ENCODE measurements at places on chromosomes 12 and 14.
A peak's percentile ranks its signal among the peaks of the same experiment; 100 is the strongest.

- DNase-seq, result no peak
These were observed 28.3 kb upstream of the COL2A1 start for GRCh38 chr12:48032597-48032996.

DNA sequence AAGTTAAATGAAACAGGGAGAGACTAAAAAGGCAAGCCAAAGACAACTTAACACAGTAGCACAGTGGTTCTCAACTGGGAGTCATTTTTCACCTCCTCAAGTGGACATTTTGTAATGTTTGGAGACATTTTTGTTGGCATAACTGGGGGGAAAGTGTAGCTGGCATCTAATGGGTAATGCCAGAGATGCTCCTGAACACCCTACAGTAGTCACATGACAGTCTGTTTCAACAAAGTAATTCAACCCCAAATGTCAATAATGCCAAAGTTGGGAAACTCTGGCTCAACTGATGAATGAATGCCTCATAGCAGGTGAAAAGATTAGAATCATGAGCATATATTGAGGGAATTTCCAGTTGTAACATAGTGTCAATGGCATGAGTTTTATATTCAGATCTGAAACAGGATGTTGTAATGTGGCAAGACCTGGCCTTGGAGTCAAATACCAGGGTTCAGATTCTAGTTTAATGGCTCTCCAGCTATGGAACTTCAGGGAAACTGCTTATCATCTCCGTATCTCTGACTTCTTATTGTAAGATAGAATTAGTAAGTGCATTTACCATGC is 2.4 kb upstream of the OR4K5 start:
- DNase-seq, result no peak

DNA sequence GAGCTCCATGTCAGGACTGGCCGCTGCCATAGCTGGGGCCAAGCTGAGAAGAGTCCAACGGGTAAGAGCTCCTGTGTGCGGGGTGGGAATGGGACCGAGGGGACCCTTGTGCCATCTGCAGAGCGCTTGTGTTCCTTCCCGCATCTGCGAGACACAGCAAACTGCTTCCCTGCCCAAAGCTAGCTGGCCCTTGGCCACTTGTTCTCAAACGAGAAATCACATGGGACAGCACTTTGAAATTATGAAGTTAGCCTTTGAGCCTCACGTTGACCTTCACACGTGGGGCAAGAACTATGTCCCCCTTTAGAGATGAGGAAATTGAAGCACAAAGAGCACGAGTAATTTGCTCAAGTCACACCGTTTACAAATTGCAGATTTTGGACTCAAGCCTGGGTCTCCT is 30.8 kb downstream of the DEGS2 start:
- DNase-seq, result no peak

GRCh38 chr12:47741340-47741703 is 16.0 kb upstream of the ENDOU start:
- peak; percentile 21 for DNase-seq

DNA sequence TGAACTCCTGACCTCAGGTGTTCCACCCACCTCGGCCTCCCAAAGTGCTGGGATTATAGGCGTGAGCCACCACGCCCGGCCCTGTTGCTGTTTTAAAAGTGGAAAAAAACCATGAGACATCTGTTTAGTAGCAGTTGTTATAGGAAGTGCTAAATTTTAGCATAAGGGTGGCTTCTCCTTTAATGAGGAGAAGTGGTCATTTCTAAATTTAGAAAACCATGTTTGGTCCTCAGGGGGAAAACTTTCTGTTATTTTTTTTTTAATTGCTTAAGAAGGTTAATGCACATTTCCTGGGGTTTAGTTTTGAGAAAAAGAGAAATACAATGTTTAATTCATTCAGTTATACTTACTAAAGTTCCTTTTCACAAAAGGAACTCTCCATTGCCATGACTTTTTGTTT is 102.1 kb downstream of the MYRFL start:
- no peak for DNase-seq

- DNase-seq, result peak; percentile 67
These were observed 5.1 kb upstream of the PCNX1 start for GRCh38 chr14:70902184-70902583.

- no peak for DNase-seq
These were observed 124.5 kb downstream of the PTCSC3 start for GRCh38 chr14:36052063-36052462.

DNA sequence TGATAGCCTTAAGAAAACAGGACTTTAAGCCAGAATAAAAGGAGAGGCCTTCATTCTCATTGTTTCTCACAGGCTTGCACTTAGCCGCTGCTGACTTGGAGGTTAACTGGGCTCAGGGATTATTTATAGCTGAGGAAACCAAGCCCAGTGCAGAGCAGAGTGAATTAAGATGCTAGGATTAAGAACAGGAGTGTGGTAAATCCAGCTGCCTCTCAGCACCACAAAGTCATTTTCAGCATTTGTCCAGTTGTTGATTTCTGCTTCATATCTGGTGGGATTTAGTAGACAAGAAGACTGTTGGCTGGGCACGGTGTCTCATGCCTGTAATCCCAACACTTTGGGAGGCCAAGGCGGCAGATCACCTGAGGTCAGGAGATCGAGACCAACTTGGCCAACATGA is 14.3 kb upstream of the KRT73 start:
- no peak for DNase-seq

- no peak for DNase-seq
These were observed 35.8 kb upstream of the ASPG start for GRCh38 chr14:104049576-104050240.

GRCh38 chr14:49420201-49420600 is 166.0 kb downstream of the RPS29 start:
- peak; percentile 10 for DNase-seq

DNA sequence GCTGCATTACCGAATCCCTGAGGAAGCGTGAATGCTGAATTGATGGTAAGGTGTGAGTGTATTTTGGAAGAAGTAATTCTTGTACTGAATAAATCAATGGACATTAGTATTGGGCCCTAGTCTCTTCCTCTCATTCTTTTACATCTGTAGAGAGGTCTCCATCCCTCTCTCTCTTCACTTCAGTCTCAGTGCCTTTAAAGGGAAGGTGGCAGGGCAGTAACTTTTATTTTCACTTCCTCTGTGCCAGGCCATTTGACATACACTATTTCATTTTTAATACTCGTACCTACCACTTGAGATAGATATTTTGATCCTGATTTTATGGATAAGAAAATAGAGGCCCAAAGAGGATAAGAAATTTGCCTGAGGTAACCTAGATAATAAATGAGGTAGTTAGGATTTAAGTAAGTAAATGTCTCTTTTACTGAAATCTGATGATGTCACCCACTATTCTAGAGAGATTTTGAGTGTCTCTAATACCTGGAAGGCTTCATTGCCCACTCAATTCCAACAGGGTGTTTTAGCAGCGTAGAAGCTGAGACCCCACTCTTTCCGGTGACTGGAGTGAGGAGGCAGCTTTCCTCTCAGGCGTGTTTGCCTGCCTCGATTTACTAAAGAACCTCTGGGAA is 177.9 kb upstream of the PRICKLE1 start:
- DNase-seq, result no peak

DNA sequence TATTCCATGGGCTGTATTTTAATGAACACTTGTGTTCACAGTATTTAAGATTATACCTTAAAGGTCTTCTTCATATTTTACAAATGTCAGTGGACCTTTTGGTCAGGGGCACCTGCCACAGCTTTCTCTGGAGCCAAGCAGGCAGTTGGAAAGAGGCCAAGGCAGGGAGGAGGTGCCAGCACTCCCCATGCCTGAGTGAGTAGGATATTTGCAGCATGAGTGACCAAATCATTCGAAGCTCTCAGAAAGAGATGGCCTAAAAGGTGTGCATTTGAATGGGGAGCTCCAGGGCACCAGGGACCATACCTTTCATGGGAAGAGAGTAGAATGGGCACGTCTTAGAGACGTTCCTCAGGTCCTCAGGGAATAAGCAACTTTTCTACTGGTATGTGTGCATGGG is 121.6 kb downstream of the GPR135 start:
- DNase-seq, result no peak

- no peak for DNase-seq
These were observed 141.2 kb downstream of the STXBP6 start for GRCh38 chr14:24908592-24909236.

- no peak for DNase-seq
These were observed 539.3 kb upstream of the TBX3 start for GRCh38 chr12:115223322-115223721.

DNA sequence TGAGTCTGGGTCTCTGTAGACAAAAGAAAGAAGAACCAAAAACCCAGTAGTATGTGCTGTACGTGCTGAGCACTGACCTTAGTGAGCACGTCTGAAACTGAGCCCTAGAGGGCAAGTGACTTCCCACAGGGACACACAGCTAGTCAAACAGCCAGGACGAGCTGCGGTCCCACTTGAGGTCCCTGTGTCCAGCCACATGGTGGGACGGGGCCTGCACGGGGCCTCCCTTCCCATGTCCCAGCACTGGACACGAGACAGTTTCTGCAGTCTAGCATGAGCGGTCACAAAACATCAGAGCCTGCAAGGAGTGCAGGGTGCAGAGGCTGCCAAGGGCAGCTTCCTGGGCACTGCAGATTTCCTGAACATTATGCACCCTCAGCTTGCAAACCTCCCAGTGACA is 121.6 kb downstream of the NCOR2 start:
- DNase-seq, result no peak

GRCh38 chr12:95054206-95054605 is 19.2 kb downstream of the NR2C1 start:
- DNase-seq, result no peak

DNA sequence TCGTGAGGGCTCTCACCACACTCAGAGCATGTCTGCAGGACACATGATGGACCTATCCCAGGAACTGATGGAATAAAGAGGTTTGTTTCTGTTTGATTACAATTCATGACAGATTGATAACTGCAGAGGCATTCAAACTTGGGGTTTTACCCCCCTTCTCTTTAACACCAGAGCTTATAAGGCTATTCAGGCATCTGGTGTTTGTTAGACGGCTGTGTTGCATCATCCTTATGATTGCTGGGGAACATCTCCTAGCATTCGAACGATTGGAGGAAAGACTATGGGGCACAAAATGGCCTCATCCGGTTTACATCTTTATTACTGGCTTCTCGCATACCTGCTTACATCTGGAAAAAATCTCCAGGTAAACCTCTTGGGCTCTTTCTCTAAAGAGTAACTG is 191.8 kb downstream of the MSRB3 start:
- no peak for DNase-seq

GRCh38 chr14:28754209-28754985 is 12.2 kb upstream of the FOXG1 start:
- no peak for DNase-seq

DNA sequence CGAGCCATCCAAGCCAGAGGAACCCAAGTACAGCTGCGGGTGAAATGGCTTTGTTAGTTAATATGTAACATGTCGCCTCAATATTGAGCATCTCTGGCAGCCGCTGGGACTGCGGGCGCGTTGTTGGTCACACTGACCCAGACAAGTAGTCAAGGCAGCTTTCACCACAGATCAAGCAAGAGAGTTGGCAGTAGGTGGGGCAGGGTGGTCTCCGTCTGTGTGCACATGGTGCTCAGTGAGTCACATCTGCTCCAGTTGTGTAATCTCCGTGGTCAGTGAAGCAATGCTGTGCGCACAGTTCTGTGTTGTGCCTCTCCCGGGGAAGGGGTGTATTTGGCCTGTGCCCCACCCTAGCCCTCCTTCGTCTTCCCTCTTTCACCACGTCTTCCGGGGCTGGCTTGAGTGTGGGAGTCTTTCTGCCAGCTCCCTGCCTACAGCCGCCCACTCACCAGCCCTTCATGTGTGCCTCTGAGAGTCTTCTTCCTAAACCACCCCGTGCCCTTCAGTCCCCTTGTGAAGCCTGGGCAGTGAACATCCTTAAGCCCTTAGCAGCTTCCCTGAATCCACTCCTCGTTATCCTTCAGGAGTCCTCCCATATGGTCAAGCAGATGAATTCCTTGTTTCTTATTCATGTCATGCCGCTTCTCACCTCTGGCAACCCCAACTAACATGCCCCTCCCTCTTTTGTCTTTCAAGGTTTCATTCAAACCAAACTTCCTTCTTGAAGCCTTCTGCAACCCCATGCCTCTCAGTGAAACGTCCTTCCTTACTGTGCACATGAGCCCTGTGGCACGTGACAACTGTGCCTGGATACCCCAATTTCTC is 242.1 kb downstream of the CACNA1C start:
- DNase-seq, result no peak

DNA sequence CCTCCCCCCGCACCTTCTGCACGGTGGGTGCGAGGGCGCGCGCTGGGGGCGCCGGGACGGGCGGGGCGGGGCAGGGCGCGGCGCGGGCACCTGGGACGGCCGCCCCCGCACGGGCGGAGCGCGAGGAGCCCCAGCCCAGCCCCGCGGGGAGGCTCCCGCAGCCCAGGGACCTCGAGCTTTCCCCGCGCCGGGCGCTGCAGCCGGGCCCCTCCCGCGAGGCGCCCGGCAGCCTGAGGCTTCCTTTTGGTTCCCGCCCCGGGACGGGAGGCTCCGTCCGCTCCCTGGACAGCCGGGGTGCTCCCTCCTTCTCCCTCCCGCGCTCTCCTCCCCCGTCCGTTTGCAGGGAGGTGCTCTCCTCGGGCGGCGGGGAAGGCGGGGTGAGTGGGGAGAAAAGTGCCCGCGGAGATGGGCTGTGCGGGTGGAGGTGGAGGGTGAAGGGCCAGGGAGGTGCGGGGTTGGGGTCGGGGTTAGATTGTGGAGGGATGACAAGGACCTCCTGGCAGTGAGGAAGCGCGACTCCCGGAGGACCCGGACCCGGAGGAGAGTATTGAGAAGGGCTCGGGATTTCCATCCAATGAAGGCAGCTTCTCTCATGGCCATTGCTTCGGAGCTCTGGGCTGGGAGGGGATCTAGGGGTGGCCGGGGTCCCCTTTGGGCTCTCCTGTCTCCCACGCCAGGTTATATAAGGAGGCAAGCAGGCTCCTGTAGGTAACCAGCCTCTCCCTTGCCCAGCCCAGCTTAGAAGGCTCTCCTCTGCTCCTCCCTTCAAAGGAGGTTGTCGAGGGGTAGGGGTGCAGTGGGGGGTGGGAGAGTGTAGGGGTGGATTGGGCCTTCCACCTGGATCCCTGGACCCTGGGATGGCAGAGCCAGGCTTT is 645 bp downstream of the JDP2 start:
- DNase-seq, result no peak

DNA sequence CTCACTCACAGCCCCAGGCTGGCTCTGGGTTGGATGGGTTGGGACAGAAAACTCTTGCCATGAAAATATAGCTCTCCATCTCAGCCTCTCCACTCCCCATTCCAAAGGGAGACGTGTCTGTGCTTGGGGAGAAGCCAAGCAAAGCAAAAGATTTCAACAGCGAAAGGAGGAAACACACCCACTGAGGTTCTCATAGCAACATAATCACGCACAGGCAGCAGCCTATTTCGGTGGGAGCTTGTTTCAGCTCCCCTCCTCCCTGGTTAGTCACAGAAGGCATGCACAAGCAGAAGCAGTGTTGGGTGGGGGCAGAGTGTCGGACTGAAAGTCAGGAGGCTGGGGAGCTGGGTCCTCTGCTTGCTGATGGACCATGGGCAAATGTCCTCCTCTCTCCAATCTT is 1.9 kb upstream of the PRMT8 start:
- no peak for DNase-seq

DNA sequence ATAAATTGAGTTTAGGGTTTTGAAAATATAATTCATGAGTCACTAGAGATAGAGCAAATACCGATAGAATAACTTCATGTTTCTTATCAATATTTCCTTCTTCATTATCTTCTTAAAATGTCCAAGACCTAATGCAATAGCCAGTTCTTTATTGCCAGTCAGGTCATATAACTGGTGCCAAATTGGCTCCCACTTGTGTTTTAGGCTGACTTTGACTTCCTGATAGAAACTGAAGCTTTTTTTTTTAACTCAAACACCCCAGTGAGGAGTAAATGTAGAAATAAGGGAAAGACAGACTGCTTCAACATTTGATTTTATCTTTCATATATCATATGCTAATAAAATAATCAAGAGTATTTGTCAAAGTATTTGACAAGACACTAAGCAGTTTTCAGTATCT is 80.7 kb downstream of the ARMH4 start:
- no peak for DNase-seq

Data from T-helper 2 cell (primary cell).